ENCODE measurements at places on chromosomes 3 and 15.

GRCh38 chr3:51361746-51362145 is 23.3 kb upstream of the MANF start:
- DNase-seq = no peak

DNA sequence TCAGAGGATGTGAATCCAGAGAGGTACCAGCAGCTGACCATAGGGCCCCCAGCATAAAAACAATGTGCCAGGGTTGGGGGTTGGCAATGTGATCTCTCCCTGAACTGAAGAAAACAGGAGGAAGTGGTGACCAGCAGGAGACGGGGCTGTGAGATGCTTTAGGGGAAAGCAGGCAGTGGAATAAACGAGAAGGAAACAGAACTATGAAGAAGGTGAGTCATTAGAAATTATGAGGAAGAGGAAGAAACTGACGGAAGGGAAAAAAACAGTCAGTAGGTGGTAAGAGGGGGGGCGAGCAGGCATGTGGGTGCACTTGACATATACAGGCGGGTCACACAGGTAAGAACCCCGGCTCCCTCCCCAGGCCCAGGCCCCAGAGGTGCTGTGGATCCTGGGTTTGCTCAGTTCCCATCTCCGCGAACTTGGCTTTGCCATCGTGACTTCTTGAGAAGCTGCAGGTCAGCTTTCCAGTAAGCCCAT is 42.2 kb upstream of the B3GNT5 start:
- DNase-seq = no peak

DNA sequence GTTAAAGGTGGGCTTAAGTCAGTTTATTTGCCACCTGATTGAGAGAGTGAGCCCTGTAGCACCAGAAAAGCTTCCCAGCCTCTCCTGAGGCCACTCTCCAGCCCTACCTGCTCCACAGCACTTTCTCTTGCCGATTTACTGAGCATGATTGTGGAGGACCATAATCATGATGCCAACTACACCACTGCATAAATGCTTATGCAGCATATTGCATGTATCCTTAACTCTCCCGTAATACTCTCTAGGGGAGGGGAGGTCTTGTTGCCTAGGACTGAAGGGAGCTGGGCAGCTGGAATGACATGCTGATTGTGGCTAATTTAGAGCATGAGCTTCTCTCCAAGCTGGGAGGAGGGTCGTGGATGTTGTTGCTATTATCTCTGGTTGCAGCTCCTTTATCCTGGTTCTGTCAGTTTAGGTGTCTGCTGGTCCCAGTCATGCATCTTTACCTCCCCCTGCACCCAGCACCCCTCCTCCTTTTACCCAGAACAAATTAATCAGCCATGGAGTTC is 54.3 kb downstream of the GPD1L start:
- DNase-seq = no peak

DNA sequence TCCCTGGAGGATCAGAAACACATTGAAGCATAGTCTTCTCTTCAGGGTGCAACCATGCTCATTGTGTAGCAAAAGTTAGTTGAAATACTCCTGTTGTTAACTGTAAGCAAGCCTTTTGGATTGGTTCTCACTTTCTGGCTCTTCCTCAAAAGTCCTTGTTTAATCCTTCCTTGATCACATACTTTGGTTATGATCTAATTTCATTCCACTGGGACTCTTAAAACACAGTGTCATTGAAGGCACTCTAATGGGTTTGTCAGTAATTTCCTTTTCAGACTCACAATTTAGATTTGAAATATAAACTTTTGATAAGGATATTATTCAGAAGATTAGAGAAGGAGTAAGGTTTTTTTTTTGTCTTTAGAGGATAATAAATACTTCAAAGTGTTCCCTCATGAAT is 451.7 kb upstream of the SGO1 start:
- DNase-seq = no peak

- DNase-seq = no peak
Observed at GRCh38 chr3:191373327-191373726, 43.0 kb upstream of the UTS2B start.

- DNase-seq = no peak
Observed at GRCh38 chr15:66114863-66115425, 138.6 kb downstream of the MEGF11 start.

- DNase-seq = no peak
Observed at GRCh38 chr3:134809427-134810051, 14.5 kb downstream of the EPHB1 start.

DNA sequence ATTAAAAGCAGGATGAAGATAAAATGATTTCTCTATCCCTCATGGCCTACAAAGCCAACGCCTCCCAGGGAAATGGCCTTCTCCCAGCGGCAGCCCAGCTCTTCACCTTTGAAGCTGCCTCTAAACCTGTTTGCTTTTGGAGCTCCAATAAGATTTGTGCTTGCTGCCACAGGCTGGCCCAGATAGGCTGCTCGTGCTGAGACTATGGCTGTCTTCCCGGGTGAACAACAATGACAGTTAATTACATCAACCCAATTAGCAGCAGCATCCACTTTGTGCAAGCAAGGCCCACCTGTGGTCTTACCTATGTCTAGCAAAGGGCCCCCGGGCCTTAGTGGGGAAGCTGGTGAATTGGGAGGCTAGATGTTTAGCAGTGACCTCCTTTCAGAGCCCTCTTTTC is 179.6 kb downstream of the P3H2 start:
- DNase-seq = no peak

- DNase-seq = no peak
Observed at GRCh38 chr3:71062952-71063772, 520.4 kb downstream of the FOXP1 start.

GRCh38 chr15:41908736-41909461 is 15.0 kb upstream of the SPTBN5 start:
- no peak for DNase-seq

DNA sequence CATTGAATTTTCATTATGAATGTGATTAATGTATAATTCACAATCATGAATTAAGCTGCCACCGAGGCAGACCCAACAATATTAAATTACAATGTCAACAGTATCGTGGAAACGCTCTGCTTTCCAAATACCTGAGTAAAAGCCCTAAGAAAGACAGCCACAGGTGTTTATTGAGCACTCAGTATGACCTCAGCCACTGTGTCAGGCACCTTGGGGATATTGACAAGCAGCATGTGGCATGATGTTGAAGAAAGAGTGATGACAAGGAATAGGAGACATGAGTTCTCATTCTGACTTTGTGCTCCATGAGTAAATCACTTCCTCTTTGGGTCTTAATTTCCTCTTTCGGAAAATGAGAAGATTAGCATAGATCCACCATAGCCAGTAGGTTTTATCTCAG is 12.8 kb downstream of the C2CD4A start:
- DNase-seq = no peak

DNA sequence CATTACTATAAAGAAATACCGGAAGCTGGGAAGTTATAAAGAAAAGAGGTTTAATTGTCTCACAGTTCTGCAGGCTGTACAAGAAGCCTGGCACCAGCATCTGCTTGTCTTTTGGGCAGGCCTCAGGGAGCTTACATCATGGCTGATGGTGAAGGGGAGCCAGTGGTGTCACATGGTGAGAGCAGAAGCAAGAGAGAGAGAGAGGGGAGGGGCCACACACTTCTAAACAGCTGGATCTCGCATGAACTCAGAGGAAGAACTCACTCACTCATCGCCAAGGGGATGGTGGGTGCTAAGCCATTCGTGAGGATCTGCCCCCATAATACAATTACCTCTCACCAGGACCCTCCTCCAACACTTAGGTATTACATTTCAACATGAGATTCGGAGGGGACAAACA is 51.8 kb upstream of the ANKRD34C start:
- peak; percentile 9 for DNase-seq

Data from HFF-Myc (cell line).